Osteocyte (in vitro differentiated cells): ENCODE measurements at places on chromosomes 7 and 10.

DNA sequence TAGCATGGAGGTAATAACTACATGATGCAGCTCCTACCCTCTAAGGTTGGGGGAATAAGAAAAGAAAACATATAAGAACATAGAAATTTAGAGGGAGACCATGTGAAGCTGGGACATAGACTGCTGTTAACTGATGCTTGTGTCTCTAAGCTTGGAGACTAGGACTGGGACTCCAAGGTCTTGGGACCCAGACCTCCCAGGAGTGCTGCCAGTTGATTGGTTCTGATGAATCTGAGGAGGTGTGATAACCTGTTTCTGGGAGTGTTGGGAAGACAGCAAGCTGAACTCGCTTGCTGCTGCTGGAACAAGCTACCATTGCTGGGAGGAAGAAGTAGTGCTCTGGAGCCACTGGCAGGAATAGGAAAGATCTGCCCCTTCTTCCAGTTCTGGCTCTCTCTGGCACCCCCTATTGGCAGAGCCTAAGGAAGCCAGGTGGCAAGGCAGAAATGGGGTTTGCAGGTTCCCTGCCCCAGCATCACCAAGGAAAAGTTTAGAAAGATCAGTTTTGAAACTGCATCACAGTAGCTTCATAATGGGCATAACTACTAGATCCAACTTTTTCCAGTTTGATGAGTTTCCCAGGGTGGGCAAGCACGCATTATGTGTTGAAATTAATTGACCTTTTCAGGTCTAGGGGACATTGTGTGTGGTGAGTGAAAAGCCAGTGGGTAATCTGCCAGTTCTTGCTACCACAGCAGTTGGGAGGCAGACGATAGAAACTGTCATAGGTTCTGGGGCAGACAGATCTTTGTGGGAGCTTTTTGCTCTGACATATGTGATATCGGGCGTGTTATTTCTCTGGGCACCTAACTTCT is 140.7 kb downstream of the SND1 start:
- no peak for DNase-seq

DNA sequence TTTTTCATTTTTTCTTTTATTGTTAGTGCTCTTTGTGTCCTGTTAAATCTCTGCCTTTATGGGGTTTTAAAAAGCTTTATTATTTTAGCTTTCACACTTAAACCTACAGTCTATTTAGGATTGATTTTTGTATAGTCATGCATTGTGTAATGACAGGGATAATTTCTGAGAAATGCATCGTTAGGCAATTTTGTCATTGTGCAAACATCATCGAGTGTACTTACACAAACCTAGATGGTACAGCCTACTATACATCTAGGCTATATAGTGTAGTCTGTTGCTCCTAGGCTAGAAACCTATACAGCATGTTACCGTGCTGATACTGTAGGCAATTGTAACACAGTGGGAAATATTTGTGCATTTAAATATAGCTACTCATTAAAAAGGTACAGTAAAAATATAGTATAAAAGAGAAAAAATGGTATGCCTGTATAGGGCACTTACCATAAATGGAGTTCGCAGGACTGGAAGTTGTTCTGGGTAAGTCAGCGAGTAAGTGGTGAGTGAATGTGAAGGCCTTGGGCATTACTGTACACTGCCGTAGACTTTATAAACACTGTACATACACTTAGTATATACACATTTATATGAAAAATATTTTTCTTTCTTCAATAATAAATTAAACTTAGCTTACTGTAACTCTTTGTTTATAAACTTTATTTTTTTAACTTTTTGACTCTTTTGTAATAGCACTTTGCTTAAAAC is 16.0 kb downstream of the UBE2D1 start:
- DNase-seq = no peak

- DNase-seq = no peak
Measured at GRCh38 chr10:59561477-59562121, 148.1 kb downstream of the SLC16A9 start.

GRCh38 chr10:46098386-46098785 is 52.3 kb upstream of the MSMB start:
- peak; percentile 57 for DNase-seq

GRCh38 chr10:7334642-7334964 is 76.2 kb downstream of the SFMBT2 start:
- no peak for DNase-seq

GRCh38 chr10:95309958-95310357 is 19.2 kb upstream of the PDLIM1 start:
- DNase-seq = no peak

GRCh38 chr7:92634924-92635519 is 44.8 kb upstream of the FAM133B start:
- DNase-seq = no peak

DNA sequence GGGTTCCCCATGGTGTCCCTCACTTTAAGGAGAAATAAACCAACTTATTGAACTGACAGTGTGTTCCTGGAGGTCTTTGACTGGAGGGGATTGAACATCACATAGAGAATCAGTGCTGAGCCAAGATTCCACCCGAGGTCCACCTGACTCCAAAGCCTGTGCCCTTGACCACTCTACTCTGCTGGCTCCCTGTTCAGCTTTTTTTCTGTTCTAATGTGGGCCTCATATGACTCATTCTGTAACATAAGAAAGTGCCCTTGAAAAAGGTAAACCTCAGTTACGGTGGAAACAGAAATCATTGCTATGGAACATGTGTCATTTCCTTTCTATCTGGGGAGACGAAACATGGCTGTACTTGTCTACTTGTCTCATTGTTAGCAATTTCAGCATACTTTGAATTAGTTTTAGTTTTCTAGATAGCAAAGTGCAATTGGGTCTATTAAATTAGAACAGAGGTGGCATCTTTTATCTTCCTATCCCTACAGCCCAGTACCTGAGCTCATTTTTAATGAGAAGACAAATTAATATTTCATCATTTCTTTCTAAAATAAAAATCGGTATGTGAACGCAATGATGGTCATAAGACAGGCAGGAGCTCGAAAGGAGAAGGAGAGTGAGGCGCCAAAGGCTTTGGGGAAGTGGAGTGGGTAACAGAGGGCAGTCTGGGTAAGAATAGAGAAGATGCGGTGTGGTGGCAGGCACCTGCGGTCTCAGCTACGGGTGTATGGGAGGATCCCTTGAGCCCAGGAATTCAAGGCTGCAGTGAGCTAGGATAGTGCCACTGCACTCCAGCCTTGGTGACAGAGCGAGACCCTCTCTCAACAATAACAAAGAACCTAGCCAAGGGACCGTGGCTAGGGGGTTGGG is 1.5 kb downstream of the GSDME start:
- no peak for DNase-seq

DNA sequence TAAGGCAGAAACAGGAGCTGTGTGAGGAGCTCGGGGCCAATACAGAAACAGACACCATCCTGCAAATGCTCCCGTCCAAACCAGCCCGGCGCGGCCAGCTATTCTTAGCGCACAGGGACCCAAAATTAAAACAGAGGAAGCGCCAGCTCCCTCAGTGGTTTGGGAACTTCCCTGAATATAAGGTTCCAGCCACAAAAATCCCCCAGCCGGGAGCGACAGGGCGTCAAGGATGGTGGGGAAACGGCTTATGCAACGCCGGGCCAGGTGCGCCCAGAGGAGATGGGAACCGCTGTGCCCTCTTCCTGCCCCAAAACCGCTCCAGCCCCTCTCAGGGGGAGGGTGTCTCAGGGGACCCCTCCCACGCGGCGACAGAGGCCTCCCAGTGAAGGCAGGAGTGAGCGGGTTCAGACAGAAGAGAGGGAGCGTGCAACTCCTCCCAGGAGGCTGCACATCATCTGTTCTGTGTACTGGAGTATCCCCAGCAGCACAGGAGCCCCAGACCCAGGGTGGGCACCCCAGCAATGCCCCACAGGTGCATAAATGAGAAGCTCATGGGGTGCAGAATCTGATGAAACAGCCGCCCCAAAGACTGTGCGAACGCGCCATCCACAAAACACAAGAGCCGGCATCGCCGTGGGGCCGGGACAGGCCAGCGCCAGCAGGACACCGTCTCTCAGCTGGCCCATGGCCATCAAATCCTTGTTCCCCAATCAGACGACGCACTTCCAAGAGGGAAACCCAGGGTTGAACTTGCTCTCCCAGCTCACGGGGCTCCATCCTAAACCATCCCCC is 73.9 kb upstream of the PDGFA start:
- no peak for DNase-seq

GRCh38 chr7:81776161-81776560 is 6.3 kb upstream of the HGF start:
- no peak for DNase-seq

GRCh38 chr7:77199013-77199966 is at the start of gene FGL2:
FGL2 (minus strand) TSS chr7:77199819; CDS start chr7:77199793, 26 bp downstream.
- DNase-seq = no peak

- DNase-seq = no peak
Measured at GRCh38 chr7:8444468-8444769, 11.0 kb downstream of the NXPH1 start.

- DNase-seq = no peak
Measured at GRCh38 chr10:100735337-100736143, 9.8 kb upstream of the PAX2 start.

DNA sequence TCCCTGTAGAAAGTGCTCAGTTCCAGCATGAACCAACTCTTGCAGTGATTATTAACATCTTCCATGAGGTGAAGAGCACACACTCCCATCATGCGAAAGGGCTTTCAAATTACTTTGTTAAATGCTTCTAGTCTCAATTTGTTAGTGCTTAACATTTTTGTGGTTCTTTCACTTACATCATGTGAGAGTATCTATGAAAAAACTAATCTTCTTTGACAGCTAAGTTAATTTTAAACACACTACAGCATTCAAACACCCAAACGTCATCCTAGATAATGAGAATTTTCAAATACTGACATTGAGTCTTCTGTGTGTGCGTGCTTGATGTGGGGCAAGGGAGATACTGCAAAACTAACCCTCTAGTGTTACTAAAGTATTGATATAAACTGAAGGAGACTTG is 84.8 kb downstream of the ETV1 start:
- DNase-seq = no peak

DNA sequence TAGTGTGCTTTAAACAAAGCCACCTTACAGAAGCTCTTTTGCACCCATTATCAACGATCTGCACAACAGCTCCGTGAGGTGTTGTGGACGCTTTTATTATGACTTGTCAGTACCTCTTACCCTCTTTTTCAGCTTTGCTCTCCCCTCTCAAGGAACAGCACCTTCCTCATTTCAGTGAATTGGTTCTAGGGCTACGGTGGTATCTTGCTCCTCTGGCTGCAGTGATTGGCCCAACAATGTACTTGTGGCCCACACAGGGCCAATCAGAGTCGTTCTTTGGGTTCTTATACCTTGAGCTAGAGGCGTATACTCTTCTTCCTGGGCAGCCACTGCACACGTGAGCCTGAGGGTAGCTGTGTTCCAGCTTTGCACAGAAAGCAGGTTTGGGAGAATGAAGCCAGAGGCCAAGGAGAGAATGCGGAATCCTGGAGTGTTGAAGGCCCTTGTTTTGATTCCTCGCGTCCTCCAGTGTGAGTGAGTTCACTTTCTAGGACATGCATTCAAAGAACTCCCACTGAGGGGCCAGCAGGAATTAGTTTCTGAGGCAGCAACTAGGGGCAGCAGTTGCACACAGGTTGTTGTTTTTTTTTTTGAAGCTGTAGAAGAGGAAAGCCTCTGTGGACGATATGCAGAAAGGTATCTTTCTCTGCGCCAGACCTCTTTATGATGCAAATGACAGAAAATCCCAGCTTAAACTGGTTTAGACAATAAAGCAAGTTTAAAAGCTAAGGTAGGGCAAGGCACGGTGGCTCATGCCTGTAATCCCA is 49.8 kb upstream of the PDZD8 start:
- no peak for DNase-seq

DNA sequence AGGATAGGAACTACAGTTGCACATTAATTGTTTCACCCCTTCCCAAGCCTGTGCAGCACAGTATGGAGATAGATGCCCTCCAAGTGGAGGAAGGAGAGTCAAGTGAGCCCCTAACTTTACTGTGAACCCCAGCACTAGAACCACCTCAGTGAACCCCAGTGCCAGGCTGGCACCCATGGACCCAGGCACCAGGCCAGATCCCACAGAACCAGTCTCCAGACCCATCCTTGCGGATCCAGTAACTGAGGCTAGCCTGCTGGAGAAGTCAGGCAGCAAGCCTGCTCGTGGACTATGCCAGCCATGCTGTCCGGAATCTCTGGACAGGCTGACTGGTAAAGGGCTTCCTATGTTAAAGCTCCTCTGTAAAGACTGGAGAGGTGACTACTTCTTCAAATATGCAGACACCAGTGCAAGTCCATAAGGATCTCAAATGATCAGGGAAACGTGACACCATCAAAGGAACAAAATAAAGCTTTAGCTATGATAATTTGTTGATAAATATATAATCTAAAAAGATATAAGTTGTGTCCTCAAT is 27.7 kb downstream of the SHOC2 start:
- no peak for DNase-seq

DNA sequence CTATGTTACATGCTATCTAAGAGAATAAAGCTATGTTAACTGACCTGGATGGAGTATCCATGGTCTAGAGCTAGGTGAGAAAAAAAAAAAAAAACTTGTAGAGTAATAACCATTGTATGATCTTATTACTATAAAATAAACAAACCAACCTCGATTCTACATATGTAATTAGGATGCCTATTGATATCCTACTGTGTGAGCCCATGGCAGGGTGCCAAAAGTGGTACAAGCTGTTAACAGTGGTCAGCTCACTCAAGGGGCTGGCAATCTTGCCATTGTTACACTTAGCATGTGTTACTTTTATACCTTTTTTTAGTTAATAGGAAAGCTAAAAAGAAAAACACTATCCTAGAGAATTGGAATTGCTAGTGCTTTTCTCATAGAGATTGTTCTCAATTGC is 13.5 kb upstream of the IL6 start:
- no peak for DNase-seq

- no peak for DNase-seq
Measured at GRCh38 chr10:88983206-88983605, 7.4 kb upstream of the FAS start.
